ENCODE measurements at places on chromosomes 12 and 14.

DNA sequence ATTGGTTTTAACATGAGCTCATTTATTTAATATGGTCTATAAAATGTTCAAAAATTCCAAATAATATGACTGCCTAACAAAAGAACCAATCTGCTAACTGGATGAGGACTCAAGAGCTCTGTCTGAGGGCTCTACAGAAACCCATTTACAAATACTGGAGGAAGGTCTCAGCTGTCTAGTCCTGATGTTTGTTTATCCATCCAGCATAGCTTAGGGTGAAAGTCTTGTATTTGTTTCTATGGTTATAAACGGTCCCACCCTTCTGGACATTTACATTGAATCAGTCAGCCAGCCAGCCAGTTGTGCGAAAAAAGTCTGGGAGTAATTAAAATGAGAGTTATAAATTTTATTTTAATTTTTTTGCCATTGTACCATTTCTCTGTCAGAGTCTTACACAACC lies 220.7 kb downstream of the BMP4 start:
- DNase-seq, result no peak

- no peak for DNase-seq
Measured at GRCh38 chr14:96168581-96168980, 36.1 kb upstream of the BDKRB2 start.

DNA sequence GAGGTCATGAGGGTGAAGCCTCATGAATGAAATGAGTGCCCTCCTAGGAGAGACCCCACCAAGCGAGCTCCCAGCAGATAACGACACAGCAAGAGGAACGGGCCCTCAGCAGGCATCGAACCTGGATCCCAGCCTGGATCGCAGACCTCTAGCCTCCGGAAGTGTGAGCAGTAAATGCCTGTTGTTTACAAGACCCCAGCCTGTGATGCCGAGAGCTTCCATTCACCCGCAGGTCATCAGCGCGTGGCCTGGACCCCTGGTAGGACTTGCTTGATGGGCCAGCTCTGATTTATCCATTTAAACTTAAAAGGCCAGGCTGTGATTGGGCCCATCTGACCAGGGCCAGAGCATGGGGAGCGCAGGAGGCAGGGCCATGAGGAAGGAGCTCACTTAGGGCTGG lies 7.0 kb downstream of the TMEM179 start:
- DNase-seq, result no peak

DNA sequence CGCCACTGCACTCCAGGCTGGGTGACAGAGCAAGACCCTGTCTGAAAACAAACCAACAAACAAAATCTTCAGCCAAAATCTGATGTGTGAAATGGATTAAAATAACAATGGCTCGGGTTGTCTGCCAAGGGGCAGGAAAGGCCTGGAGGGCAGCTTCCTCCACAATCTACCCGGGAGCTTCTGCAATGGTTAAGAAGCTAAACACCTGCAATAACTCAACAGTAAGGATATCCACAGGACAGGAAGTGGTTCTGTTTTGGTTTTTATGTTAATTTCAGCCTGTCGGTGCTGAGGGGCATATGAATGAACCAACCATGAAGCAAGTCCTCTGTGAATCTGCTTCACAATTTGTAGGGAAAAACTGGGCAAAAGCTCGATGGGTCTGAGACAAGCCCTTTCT lies 34.4 kb downstream of the RAD52 start:
- DNase-seq, result no peak

DNA sequence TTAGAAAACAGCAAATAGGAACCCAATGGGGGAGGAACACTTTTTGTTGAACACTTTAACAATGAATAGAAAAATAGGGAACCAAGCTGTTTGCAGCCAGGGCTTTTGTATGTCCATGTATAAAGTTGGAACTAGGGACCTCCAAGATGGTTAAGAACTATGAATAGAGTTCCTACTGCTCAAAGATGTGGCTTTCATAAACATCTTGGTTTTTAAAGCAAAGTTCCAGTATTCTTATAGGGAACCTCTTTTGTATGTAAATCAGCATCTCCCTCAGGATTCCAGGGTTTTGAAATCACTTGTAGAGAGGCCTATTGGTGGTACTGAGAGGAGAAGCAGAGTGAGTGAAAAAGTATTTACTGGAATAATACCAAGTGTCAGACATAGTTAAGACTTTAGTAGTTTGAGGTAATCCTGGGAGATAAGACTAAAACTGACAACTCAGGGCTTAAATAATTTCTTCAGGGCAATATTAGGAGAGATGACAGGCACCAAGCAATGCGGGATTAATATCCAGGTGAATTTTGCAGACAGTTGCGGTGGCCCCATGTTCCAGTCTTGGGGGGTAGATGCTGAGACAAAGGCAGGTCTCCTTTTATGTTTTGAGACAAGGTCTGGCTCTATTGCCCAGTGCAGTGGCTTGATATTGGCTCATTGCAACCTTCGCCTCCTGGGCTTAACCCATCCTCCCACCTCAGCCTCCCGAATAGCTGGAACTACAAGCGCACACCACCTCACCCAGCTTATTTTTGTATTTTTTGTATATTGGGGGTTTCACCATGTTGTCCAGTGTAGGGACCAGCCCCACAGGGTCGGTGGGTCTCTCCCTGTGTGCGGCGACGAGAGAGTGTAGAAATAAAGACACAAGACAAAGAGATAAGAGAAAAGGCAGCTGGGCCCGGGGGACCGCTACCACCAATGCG lies 10.4 kb upstream of the EID3 start:
- DNase-seq, result no peak

DNA sequence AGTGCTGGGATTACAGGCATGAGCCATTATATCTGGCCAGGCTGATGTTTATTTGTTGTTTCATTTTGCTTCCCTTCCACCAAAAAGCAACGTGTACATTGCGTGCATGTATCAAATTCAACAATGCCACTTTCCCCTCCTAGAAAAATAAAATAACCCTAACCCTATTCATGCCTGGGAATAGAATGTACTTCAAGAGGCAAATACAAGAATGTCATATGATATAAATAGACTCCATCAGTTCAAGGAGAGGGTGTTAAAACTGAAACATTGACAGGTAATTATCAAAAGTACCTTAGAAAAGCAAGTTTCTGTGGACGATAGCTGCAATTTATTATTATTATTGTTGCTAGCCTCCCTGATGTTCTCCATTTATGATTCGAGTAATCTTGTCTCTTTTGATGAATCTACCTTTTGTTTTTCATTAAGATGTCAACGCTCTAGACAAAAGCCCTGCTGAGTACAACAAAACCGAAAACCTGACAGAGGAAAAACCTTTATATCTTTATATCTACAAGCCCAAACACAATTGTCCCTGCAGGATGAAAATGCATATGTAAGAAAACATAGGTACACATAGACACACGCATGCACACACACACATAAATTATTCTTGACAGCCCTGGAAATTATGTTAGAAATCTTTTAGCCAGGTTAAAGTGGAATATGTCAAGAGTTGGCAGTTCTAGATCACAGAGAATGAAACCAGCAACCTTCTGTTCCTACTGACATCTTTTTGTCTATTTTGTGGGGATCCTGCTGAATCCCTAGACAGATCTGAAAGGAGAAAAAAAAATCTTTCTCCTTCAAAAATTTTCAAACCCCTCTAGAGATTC lies 98.9 kb downstream of the BTG1 start:
- DNase-seq, result no peak

DNA sequence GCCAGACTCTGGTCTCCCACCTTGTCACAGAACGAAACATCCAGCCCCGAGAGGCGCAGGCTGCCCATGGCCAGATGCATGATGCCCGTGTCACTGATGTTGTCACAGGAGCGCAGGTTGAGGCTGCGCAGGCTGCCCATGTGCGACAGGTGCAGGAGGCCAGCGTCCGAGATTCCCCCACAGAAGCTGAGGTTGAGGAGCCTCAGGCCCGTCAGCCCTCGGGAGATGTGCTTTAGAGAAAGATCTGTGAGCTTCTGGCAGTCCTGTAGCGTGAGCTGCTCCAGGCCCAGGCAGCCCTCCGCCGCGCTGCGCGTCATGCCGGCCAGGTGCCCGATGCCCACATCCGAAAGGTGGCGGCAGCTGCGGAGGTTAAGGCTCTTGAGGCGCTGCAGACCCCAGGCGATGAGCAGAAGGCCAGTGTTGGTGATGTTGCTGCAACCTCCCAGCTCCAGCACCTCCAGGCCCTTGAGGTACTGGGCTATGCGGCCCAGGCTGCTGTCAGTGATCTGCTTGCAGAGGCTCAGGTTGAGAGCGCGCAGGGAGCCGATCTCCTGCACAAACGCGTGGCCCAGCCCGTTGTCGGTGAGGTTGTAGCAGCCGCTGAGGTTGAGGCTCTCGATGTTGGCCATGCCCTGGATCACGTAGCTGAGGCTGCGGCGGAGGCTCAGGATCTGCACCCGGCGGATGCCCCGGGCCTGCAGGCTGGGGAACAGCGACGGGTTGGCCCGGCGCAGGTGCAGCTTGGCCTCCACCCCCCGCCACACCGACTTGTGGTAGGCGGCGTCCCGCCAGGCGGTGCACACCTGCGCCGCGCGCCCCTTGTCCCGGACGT lies 991 bp downstream of the FBXL14 start:
- DNase-seq, result peak; percentile 59

- DNase-seq, result no peak
Measured at GRCh38 chr14:20179218-20179617, 11.5 kb upstream of the OR11G2 start.

- DNase-seq, result no peak
Measured at GRCh38 chr12:39988574-39988973, 117.3 kb downstream of the SLC2A13 start.

GRCh38 chr14:23142826-23143225 lies 23.8 kb upstream of the CEBPE start:
- no peak for DNase-seq

- DNase-seq, result no peak
Measured at GRCh38 chr14:76584271-76584702, 177.0 kb upstream of the VASH1 start.

GRCh38 chr12:110280392-110280778 lies 662 bp upstream of the ATP2A2 start:
- DNase-seq, result peak; percentile 79
